CD4-positive, alpha-beta T cell treated with Interleukin-6 at 100 ng/mL for 8 hours (primary cell): ENCODE measurements at places on chromosomes 2 and 18.
A peak's percentile ranks its signal among the peaks of the same experiment; 100 is the strongest.

DNA sequence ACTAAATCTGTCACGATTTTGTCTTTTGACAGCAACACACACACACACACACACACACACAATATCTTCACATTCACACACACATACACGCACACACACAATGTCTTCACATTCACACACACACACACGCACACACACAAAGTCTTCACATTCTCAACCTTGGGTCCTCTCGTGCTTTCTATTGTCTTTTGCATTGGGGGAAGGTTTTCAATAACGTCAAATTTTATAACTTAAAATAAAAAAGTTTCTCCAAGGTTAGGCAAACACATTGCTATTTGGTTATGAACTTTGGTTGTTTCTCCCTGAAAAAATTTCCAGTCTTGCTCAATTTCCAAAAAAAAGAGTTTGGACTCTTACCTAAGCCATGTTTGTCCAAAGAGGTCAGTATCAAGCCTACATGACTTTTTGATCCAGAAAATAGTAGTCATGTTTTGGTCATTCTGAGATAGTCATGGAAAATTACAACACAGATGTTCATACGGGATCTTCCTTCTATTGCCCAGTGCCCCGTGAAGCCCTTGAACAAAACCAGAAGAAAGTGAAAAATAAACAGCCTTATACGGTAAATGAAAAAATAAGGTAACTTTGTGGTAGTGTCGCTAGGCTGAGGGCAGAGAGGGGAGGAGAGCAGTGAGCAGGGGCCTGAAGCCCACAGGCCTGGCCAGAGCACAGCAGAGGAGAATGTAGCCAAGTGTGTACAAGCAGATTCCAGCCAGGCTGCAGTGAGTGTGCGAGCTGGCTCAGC lies 542.8 kb upstream of the ID2 start:
- DNase-seq = no peak

GRCh38 chr2:17326717-17327116 lies 191.5 kb downstream of the RAD51AP2 start:
- DNase-seq = no peak

- DNase-seq = no peak
These were observed 237.6 kb downstream of the IKZF2 start for GRCh38 chr2:212913640-212914306.

DNA sequence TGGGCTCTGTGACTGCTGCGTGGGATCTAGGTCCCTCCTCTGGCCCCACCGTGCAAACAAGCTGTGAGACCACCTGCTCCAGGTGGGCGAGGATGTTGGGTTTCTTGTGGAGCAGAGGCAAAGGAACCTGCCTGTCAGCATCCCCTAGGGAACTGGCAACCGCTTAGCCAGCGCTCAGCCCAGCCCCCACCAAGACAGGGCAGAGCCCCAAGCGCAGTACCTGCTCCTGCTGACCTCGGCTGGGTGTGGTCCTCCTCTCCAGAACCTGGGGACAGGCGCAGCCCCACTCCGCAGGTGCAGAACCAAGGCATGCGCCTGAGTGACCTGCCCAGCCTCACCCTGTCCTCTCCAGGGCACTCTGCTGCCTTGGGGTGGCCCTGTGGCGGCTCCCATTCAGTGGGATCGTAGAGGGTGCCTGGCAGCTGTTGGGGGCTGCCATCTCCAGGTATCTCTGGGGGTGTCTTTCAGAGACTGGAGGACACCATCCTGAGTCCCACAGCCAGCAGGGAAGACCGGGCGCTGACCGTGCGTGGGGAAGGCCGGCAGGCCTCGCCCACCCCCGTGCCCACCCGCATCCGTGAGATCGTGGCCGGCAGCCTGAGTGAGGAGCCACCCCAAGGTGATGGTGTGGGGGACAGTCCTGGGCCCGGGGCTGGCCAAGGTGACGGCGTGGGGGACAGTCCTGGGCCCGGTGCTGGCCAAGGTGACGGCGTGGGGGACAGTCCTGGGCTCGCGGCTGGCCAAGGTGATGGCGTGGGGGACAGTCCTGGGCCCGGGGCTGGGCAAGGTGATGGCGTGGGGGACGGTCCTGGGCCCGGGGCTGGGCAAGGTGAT lies 12.3 kb downstream of the CROCC2 start:
- no peak for DNase-seq

- DNase-seq = no peak
These were observed 7.6 kb upstream of the THOC1 start for GRCh38 chr18:275486-275885.

DNA sequence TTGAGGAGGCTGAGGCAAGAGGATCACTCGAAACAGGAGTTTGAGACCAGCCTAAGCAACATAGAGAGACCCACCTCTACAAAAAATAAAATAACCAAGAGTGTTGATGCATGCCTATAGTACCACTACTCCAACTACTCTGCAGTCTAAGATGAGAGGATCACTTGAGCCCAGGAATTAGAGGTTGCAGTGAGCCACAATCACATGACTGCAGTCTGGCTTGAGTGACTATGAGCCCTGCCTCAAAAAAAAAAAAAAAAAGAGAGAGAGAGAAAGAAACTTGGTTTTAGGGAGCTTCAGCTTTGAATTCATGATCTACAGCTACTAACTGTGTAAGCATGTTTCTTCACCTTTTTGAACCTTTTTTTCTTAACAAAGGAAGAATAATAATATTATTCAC lies 119.9 kb downstream of the HNMT start:
- no peak for DNase-seq

DNA sequence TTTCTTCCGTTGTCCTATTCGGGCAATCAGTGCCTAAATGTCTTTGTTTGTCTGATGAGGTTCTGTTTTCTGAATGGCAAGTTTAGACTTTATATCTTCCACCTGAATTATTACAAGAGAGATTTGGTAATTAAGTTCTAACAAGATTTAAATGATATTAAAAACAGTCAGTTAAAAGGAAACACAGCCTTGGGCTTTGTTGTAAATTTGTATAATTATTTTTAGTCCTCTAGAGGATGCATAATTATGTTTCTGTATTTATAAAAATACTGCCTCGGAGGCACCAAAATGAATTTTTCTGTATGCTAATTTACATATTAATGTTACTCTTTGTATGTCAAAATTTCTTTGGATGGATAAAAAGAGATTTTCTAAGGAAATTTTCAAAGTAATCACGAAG lies 136.7 kb downstream of the CDCA7 start:
- no peak for DNase-seq

GRCh38 chr18:61972389-61973264 lies 79.8 kb upstream of the RNF152 start:
- DNase-seq = no peak

- DNase-seq = peak; percentile 22
These were observed 81.5 kb upstream of the LDLRAD4 start for GRCh38 chr18:13136904-13137669.

- no peak for DNase-seq
These were observed 92.3 kb downstream of the UBE2E3 start for GRCh38 chr2:181072486-181073235.

DNA sequence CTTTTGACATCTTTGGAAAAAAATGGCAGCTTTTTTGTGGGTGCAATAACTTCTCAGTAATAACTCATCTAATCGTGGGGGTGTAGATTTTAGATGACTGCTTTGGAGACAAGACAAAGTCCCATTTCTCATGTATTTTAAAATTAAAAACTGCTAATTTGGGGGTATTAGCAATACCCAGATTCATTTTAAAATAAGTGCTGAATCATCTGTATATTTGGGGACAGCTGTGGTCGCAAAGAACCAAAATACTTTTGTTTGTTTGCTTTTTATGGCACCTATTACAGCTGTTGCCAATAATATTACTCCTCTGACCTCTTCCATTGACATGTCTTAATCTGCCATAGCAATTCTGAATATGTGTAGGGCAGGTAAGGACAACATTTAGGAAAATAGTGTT lies 45.4 kb downstream of the STAT1 start:
- DNase-seq = no peak

GRCh38 chr2:85772019-85772745 lies 18.4 kb downstream of the ATOH8 start:
- DNase-seq = no peak

DNA sequence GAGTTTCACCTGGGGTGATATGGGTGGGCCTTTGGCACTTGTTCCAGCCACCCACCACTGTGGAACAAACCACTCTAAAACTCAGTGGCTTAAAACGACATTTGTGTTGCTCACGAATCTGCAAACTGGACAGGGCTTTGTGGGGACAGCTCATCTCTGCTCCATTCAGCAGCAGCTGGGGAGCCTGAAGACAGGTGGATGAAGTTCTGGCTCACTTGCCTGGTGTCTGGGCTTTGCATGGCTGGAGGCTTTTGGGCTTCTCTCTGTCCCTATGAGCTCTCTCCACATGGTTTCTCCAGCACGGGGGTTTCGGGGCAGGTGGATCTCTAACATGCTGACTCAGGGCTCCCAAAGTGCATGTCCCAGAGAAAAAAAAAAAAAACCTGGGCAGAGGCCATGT lies 93.0 kb upstream of the GLI2 start:
- no peak for DNase-seq

DNA sequence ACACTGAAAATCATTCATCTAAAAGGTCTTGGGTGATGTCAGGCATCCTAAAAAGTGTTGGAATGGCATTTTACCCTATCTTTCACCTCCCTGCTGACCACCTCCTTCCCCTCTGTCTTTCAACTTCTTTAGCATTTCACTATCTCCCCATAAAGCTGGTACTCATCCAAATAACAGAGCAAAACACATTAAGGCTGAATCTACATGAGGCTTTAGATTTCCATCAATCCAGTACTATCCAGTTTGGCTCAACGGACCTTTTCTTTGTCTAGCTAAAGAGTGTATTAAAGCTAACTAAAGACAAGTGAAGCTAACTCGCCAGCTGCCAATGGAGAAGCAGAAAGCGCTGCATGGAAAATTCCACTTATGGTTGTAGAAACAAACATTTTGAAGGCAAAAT lies 122.5 kb upstream of the NCKAP5 start:
- DNase-seq = no peak

DNA sequence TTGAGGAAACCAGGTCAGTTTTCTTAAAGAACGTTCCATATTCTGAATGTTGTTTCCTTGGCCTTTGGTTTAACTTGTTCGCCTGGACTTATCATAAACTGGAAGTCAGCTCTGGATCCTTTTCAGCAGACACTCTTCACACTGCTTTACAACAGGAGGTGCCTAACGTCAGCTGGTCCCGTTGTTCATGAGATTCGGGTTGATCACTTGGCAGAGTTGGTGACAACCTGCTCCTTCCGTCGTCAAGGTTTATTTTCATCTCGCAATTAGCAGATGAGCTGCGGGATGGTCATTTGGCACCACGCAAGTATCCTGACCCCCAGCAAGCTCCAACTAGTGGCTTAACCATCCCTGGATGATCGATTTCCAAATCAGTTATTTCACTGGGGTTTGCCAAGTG lies 23.0 kb upstream of the BIN1 start:
- DNase-seq = no peak

DNA sequence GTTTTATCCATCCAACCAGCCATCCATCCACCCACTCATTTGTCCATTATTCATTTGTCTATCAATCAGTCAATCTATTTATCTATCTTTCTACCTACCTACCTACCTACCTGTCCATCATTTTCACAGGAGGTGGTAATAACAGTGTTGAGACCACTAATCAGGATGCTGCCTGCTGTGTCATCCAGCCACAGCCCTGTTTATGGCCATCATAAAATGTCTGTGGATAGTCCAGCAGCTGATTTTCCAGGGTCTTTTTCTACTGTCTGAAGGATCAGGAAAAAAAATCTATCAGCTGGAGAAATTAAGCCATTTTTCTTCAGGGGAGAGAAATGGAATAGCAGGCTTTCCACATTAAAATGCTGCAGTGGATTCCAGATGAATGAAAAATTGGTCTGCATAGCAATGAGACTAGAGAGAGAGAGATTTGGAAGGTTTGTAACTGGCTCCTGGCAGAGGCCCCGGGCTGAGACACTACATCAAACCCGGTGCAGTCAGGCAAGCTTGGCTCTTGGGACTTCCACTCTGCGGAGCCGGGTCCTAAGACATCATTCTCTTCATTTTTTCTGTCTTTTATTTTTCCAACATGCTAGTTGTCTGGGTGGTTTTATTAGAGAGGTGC lies 33.0 kb upstream of the BOD1L2 start:
- DNase-seq = no peak

DNA sequence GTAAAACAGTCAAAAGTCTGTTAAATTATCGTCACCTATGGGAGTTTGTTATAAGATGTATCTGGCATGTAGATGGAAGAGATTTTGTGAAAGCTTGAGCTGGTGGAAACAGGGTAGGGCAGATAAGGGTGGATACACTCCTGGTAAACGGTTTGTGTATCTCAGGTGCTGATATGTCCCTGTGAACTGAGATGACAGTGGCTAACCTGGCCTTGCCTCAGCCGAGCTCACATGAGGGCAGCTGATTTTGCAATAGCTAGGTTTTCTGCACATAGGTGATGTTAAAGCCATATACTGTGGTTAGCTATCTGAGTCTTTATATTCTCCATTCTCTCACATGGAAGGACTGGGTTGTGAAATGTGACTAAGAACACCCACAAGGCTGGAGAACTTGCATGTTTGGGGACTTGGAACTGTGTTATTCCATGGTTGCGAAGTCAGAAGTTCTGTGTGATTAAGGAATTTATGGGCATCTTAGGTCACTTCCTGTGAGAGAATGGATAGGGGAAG lies 205.1 kb downstream of the TPGS2 start:
- DNase-seq = no peak

DNA sequence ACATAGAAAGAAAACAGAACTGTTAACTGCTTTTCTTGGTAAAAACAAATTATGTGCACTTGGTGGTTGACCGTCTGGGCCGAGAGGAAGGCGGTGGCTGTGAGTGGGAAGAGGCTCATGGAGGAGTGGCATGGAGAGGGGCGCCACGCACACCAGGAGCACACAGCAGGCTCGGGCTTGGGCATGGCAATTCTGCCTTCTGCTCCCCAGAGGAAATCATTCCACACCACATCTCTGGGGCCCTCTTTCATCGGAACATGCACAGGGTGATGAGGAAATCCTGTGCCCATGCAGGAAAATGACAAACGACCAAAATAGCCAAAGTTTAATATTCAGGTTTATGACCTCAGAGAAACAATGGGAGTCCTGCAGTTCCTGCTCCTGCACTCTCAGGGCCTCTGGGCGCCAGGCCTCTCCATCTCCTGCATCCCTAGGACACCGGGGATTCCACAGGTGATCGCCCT lies 26.4 kb downstream of the WDFY1 start:
- no peak for DNase-seq

DNA sequence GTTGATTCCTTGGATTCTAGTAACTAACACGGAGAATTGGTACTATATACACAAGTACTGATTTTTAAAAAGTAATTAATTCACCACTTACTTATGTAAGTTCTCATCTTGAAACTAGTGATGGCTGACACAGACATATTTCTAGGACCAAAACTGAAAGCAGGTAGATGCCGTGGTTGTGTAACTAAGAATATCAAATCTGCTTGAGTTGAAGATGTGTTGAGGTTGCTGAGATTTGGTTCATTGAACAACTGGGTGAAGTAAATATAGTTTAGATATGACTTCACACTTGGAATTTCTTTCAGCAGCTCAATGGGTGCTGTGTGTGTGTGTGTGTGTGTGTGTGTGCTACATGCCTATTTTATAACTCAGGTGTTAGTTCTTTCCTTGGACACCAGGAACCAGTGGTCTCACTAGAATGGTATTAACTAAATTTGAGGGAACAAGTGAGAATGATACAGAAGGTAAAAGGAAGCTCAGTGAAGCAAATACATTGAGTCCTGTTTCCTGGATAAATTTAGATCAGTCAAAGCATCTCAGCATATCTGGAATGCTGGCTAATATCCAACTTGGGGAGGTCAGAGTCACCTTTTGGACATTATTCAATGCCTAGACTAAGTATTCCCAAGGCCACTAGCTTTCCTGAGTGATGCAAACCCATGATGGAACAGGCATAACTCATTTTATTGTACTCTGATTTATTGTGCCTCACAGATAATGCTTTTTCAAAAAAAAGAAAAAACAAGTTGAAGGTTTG lies 110.7 kb upstream of the ZEB2 start:
- no peak for DNase-seq

- DNase-seq = no peak
These were observed 238.0 kb downstream of the UBE2E3 start for GRCh38 chr2:181218401-181218821.
